ENCODE measurements at places on chromosomes 5 and 9.

DNA sequence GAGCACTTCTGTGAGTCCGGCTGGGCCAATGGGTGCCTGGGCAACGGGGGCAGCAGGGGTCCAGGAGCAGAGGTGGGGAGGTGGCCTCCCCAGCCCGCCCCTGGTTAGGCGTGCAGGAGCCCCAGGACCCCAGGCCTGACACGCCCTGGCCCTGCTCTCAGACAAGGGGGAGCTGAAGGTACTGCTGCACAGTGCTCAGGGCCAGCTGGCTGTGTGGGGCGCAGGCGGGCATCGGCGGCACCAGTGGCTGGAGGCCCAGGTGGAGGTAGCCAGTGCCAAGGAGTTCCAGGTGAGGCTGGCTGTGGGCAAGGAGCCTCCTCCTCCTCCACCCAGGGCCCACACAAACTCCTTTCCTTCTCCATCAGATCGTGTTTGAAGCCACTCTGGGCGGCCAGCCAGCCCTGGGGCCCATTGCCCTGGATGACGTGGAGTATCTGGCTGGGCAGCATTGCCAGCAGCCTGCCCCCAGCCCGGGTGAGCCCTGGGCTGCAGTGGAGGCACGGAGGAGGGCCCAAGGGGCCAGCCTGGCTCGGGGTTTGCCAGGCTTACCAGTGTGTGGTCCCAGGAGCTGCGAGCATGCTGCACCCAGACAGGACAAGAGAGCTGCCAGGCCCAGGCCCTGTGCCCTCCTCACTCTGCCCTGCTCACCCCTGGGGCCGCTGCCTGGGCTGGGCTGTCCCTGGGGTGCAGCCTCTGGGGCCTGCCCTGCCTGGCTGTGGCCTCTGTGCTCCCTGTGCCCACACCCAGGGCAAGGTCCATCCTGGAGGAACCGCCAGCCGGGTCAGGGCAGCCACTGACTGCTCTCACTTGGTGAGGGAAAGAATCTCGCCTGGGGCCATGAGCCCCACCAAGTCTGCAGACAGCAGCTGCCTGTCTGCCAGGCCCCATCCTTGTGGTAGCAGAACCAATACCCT lies 7.0 kb downstream of the MAMDC4 start:
- DNase-seq, result no peak

DNA sequence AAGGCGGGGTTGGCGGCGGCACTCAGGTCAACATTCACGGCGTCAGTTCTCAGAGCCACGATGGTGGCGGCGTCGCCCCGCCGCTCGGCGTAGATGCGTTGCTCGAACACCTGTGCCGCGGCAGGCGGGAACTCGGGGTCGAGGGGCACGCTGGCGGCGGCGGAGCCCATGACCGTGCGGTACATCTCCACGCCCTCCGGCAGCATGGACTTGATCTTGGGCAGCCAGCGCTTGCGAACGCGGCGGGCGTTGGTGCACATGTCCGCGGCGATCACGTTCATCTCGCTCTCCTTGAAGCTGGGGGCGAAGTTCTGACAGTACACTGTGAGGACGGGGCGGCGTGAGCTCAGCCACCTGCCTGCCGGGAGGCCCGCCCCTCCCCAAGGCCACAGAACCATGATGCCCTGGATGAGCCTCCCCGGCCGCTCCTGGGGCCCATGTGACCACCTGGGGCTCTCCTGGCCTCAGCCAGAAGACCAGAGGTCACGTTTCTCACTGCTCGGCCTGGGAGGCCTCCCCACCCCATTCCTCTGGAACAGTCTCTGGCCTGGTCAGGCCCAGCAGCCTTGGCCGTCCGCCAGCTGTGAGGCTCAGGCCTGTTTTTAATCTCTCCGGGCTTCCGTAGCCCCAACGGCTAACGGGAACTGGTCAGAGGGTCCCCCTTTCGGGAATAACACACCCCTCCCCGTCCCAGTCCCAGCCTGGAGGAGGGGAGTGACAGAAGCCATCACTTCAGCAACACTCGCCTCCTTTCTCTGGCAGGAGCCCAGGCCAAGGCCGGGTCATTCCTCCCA lies 50.7 kb upstream of the UBAC1 start:
- no peak for DNase-seq

- no peak for DNase-seq
These were observed 4.1 kb downstream of the PRUNE2 start for GRCh38 chr9:76901801-76902200.

- no peak for DNase-seq
These were observed 262.7 kb downstream of the DEPDC1B start for GRCh38 chr5:60437308-60437707.

GRCh38 chr5:64158827-64159226 lies 6.8 kb upstream of the RNF180 start:
- no peak for DNase-seq
